MV-4-11 (cell line): ENCODE measurements at places on chromosomes 5 and 9.

DNA sequence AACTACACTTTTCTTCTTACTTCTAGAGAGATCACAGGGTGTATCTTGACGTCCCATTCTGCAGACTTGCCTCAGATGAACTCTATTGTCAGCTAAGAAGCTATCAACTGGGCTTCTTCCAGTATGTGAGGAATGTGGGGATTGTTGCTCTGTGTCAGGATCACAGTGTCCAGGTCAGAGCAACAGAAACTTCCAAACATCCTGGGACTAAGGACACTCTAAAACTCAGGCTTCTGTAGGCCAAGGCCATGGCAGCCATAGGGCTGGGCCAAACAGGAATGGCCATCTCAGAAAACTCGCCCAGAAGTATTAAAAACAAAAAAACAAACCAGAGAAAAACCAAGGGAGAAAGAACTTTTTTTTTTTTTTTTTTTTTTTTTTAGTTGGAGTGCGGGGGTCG, 210.0 kb upstream of the CLINT1 start:
- no peak for DNase-seq

DNA sequence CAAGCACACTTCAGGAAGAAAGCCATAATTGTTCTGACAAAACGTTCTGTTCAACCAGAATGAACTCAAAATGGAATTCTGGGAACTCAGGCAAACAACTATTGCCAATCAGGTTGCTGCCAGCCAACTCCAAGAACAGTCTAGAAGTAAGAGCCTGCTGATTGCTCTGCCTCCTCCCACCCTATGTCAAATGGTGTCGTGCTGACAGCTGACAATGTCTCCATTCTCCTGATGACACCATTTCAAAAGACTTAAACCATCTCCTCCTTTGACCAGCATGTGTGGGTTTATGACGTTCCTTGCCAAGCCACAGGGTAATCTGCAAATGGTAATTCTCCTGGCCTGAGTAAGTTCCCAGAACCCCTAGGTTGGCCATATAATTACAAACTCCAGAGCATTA, 21.9 kb upstream of the PLIN2 start:
- no peak for DNase-seq

DNA sequence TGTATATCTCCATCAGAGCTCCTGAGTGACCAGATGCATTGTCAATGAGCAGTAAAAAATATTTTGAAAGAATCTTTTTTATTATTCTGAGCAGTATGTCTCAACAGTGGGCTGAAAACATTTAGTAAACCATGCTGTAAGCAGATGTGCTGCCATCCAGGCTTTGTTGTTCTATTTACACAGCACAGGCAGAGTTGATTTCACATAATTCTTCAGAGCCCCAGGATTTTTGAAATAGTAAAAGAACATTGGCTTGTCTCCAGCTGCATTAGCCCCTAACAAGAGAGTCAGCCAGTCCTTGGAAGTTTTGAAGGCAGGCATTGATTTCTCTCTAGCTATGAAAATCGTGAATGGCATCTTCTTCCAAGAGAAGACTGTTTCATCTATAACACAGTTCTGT, 25.2 kb upstream of the ENTREP1 start:
- no peak for DNase-seq

GRCh38 chr9:110340306-110340705, 2.6 kb upstream of the TXNDC8 start:
- peak; percentile 19 for DNase-seq

GRCh38 chr5:17766031-17766430, 131.8 kb downstream of the TAF11L14 start:
- peak; percentile 94 for DNase-seq

DNA sequence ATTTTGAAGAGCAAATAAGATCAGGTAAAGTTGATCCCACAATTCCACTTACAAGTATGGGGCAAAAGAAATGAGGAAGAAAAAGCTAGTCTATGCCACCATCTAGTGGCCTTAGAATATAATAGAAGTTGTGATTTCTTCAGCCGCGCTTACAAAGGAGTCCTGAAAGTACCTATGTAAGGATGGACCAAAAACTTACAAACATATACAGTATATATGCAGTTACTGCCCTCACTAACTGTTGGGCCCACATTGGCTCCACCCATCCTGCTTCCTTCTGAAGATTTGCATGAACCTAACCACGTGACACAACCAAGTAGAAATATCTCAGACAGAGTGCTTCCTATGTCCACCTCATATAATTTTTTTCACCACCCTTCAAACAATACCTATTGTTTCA, 11.7 kb upstream of the OR13D1 start:
- peak; percentile 53 for DNase-seq

- no peak for DNase-seq
Observed at GRCh38 chr9:125977223-125977622, 230.1 kb downstream of the PBX3 start.

- no peak for DNase-seq
Observed at GRCh38 chr9:121451586-121451985, 48.1 kb downstream of the GGTA1 start.

- no peak for DNase-seq
Observed at GRCh38 chr5:158752656-158752973, 347.1 kb downstream of the EBF1 start.

GRCh38 chr9:125407974-125408900, 146.6 kb downstream of the GAPVD1 start:
- peak; percentile 42 for DNase-seq

- DNase-seq, result no peak
Observed at GRCh38 chr5:175162036-175162435, 281.9 kb downstream of the DRD1 start.

DNA sequence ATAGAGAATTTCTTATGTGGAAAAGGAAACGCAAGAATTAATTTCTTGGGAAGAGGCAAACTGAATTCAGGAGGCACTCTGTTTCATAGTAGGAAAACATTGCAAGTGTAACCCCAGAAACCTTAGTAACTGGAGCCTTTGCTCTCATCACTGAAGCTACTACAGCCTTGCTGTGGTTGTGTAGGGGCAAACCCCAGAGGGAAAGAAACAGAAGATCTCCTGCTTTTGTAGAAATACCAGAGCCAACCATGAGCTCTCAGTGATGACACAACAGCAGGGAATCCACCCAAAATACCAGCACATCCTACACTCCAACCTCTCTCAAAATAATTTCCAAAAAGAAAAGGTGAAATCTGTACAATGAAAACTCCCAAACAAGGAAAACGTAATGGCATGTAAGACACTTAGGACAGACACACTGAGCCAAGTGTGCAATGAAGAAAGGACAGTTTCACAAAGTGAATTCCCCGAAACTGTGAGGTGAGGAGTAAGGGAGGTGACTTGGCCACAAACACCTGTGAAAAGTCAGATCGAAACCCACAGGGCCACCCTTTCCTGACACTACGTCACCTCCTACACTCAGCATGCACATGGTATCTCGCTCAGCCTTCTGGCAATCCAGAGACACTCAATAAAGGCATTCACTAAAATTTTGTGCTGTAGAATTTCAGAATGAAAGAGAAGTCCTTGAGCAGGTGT, 8.5 kb upstream of the ACSL6 start:
- DNase-seq, result no peak

DNA sequence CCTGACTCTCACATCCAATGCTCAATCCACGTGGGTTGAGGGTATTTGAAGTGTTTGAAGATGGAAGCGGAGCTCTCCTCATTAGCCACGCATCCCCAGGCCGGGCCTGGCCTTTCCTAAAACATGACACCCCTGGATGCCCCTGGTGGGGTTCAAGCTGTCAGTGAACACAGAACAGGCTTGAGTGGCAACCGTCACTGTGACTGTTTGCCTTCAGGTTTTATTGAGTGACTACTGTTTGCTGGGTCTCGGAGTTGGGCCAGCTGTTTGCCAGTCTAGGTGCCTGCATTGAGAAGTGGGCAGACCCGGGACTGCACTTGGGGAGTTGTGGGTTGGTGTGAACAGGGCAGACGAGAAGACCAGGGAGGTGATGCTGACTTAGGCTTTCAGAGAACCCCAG, 7.8 kb upstream of the OLFM1 start:
- DNase-seq, result no peak

DNA sequence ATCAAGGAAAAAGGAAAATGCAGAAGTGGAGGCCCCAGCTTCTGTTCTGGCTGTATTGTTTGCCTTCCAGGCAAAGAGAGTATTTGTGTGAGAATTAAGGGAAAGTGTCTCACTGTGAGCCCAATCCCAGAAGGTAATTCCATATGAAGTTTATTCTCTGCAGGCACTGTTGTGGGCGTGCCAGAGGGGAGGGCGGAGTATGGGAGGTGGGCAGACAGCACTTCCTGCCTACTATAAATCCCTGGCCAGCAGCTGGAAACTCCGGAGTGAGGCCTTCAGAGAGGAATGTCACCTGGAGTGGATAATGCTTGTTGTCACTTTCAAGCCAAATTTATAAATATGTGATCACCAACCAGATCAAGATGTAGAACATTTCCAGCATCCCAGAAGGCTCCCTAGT, 209.5 kb downstream of the ARHGAP26 start:
- no peak for DNase-seq

DNA sequence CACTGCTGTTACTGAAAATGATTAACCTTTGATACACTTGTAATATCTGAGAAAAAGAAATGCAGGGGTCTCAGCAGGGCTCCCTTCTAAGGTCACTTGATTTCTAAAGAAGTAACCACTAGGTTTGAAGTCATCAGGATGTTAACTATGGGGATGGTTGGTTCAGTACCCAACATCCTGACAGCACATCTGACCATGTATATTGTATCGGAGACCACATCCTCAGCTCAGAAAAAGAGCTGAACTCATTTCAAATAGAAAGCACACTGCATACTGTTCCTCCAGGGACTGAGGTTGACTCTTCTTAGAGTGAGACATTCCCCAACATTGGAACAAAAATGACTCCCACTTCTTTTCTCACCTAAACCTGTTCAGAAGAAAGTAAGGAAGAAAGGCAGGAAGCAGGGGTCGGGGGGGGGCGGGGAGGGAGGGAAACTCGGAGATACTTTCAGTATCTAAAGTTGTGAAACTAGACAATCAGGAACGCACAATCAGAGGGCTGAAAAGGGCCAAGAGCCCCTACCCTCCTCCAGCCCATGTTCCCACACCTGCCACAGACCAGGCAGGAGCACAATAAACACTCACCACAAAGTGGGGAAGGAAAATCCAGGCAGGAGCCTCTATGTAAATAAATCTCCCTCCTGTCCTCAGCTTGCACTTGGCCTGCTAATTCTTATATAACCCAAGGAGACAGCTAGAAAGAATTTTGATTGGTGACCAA, 730 bp upstream of the GZMA start:
- peak; percentile 2 for DNase-seq

DNA sequence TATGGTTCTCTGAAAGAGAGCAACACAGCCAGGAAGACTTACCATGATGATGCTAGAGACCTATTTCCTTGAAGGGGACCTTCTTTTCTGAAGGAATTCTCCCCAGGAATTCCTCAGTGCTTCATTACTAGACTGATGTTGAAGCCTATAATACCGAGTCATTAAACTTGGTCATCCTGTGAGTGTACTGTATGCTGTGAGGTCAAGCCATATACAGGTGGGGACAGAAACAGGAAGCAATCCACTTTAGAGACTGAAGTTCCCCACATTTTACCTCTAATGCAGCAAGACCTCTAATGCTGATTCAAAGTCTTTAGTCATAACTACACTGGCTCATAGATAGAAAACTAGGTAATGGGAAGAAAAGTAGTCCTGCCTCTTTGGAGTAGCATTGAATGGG, 77.1 kb upstream of the RASEF start:
- no peak for DNase-seq

DNA sequence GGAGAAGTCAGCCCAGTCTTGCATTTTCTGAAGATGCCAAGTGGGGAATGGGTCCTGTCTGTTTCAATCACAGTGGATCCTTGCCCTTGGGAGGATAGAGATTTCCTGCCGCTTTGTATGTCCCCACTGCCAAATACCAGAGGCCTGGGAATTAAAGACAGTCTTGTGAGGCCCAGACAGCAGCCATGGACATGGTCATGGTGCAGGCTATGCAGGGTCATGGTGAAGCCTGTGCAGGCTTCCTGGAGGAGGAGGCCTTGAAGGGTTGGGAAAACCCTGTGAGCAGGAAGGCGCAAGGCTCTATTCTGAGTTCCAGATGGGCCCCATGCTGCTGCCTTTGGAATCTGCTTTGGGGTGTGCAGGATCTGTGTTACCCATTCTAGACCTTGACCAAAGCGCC, 57.3 kb upstream of the PITX1 start:
- DNase-seq, result no peak

- DNase-seq, result no peak
Observed at GRCh38 chr5:153674356-153674755, 183.9 kb downstream of the GRIA1 start.

DNA sequence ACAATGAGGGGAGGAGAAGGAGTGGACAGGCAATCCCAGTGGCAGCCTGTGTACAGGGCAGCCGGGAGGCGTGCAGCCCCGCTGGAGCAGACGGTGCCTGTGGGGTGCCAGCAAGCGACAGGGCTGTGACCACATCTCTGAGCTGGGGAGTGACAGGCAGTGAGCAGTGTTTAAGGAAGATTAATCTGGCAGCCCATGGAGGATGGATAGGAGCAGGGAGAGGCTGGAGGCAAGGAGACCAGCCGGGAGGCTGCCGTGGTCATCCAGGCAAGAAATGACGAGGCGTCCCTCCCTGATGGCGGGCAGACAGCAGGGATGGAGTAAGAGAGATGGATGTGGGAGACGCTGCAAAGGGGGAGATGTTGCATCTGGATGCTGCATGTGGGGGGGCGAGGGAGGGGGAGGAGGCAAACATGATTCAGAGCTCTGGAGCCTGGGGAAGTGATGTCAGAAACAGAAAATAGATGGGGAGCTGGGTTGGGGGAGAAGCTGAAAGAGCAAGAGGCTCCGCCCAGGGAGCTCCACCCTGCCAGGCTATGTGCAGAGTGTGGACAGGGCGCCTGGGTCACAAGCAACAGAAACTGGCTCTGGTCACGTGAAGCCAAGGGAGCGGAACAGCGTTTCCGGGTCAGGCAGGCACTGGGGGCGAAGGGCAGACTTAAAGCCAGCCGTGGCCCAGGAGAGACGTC, 12.6 kb downstream of the UNC5A start:
- peak; percentile 42 for DNase-seq

- DNase-seq, result no peak
Observed at GRCh38 chr5:75337366-75338021, 474 bp downstream of the HMGCR start.

DNA sequence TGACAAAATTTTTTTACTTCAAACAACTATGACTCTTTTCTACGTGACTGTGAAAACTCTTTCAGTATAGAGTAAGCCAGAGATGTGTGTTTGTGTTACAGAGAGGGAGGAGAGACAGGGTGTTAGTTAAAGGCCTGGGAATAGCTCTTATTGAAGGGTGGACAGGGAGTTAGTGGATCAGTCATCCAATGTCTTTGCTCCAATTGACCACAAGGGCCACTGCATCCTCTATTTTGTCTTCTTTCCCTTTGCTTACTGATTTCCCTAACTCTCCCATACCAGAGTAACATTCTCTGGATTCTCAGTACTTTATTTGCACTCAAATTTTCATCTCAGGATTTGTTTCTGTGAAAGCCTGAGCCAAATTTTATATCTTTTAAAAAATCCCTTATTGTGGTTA, 920.3 kb downstream of the CDH18 start:
- no peak for DNase-seq

GRCh38 chr9:132502480-132502879, 79.9 kb upstream of the BARHL1 start:
- no peak for DNase-seq
